ENCODE measurements at places on chromosomes 5 and 9. TPM values are rescaled to one million over a fixed set of nuclear protein-coding genes. Genes with fewer than 3 reads are reported as not detected.

The SHC3 gene
- total RNA-seq, result 12.2 TPM

GRCh38 chr5:127411381-127411780 is 106.1 kb upstream of the PRRC1 start:
- DNase-seq, result no peak

DNA sequence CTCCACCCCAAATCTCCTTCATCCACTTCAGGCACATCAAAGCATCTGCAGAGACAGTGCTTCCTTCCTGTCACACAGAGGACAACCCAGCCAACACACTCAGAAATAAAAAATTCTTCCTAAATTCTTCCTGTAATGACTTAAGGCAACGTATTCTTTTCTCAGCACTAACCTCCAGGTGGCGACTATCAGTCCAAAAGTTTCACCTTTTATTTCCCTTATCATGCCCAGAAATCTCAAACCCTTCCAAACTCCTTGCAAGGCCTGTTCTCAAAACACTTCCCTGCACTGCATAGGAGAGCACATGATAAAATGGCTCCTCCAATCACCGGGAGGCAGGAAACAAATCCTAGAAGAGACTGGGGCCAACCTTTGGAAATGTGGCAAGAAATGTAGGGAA is 35.1 kb downstream of the SLIT3 start:
- DNase-seq, result no peak

The PARP8 gene
- 27.4 TPM for total RNA-seq

The GPR151 gene
- not detected for total RNA-seq

DNA sequence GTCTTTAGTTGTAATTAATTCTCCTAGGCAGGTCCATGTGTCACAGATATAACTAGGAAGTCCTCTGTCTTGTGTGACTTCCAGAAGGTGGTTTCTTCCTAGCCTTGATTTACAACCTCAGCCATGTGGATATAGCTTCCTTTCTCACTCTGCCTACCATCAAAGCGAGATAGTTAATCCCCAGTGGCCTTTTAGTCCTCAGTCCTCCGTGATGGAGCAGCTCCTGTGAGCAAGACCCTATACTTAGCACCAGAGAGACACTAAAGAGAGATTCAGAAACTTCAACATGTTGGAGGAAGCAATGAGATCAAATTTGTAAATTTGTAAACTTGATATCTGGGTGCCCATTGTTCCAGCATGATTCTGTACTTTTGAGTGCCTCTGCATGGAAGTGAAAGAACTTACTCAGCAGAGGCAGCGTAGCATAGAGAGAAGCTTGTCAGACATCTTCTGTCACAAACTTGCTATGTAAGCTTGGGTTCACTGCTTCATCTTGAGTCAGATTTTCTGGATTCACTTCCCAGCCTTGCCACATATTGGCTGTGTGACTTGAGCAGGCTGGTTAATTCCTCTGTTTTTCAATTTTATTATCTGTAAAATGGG is 170.2 kb upstream of the NR3C1 start:
- no peak for DNase-seq

- DNase-seq, result no peak
Observed at GRCh38 chr5:29143266-29143665, 2050.2 kb upstream of the CDH6 start.

Data from posterior vena cava (tissue), 2 donors.